Articular chondrocyte of knee joint (primary cell): ENCODE measurements at places on chromosomes 6 and 20. TPM values are rescaled to one million over a fixed set of nuclear protein-coding genes. Genes with fewer than 3 reads are reported as not detected.

LY86 gene
- total RNA-seq = not detected in 2 replicates

MTRF1L gene
- total RNA-seq = 23.9 and 24.3 TPM in 2 replicates

DEF6 gene
- total RNA-seq = 0.86 and 1.3 TPM in 2 replicates

RAE1 gene
- 23.4 and 32.1 TPM in 2 replicates for total RNA-seq

TINAG gene
- 0.13 TPM in 1 of 2 replicates, not detected in the other for total RNA-seq

VWA7 gene
- total RNA-seq = 1.0 and 1.9 TPM in 2 replicates

PLEKHG1 gene
- 0.91 and 2.3 TPM in 2 replicates for total RNA-seq

CD93 gene
- 0.13 and 0.54 TPM in 2 replicates for total RNA-seq

LY6G6C gene
- not detected in 2 replicates for total RNA-seq

HLA-DQA2 gene
- total RNA-seq = not detected in 2 replicates
